T-helper 2 cell treated with Interferon-gamma antibody and Interleukin-4, amounts not matched to agents 100 ng/mL and 5 ng/mL, for 36 hours (primary cell): ENCODE measurements at places on chromosomes 16 and 17. TPM values are rescaled to one million over a fixed set of nuclear protein-coding genes. Genes with fewer than 3 reads are reported as not detected.

OR1F1 gene
- not detected in 2 replicates for total RNA-seq

GRB7 gene
- total RNA-seq, result 0.16 and 0.41 TPM in 2 replicates

SLC35G6 gene
- not detected in 2 replicates for total RNA-seq

RAB11FIP3 gene
- 30.6 and 33.3 TPM in 2 replicates for total RNA-seq

NT5M gene
- total RNA-seq, result 6.0 and 6.6 TPM in 2 replicates

INPP5K gene
- 42.2 and 43.8 TPM in 2 replicates for total RNA-seq

KRTAP4-3 gene
- not detected in 2 replicates for total RNA-seq

PERCC1 gene
- total RNA-seq, result not detected in 2 replicates

BEAN1 gene
- total RNA-seq, result not detected in 2 replicates

CCL23 gene
- total RNA-seq, result not detected in 2 replicates

ZNF213 gene
- 10.8 and 11.0 TPM in 2 replicates for total RNA-seq

PRR29 gene
- total RNA-seq, result 1.5 and 1.8 TPM in 2 replicates

TNFRSF13B gene
- total RNA-seq, result not detected in 2 replicates

BANP gene
- total RNA-seq, result 45.1 and 50.1 TPM in 2 replicates

GNG13 gene
- total RNA-seq, result not detected in 2 replicates

ALOXE3 gene
- total RNA-seq, result not detected in 2 replicates

HS3ST2 gene
- total RNA-seq, result not detected in 2 replicates

TRIM47 gene
- total RNA-seq, result 19.8 and 22.5 TPM in 2 replicates

ZNF205 gene
- 0.23 TPM in 1 of 2 replicates, not detected in the other for total RNA-seq

LCAT gene
- total RNA-seq, result 16.8 and 20.5 TPM in 2 replicates

RAPGEFL1 gene
- 7.4 and 7.8 TPM in 2 replicates for total RNA-seq

CACNG5 gene
- not detected in 2 replicates for total RNA-seq

EVPL gene
- total RNA-seq, result 0.02 and 0.16 TPM in 2 replicates

KRTAP4-2 gene
- total RNA-seq, result not detected in 2 replicates

RNF167 gene
- 227 and 238 TPM in 2 replicates for total RNA-seq

SERPINF2 gene
- total RNA-seq, result 0.36 and 0.48 TPM in 2 replicates

TRPV2 gene
- total RNA-seq, result 135 and 139 TPM in 2 replicates
